Stimulated activated CD8-positive, alpha-beta memory T cell treated with anti-CD3 and anti-CD28 coated beads, Interleukin-7, amount 100 ng/mL, for 1 hour (primary cell): ENCODE measurements at places on chromosomes 13 and 19.
A peak's percentile ranks its signal among the peaks of the same experiment; 100 is the strongest.

- no peak for DNase-seq
Observed at GRCh38 chr13:106246242-106246641, 289.2 kb downstream of the EFNB2 start.

GRCh38 chr13:111541752-111542529 lies 221.5 kb downstream of the TEX29 start:
- no peak for DNase-seq

DNA sequence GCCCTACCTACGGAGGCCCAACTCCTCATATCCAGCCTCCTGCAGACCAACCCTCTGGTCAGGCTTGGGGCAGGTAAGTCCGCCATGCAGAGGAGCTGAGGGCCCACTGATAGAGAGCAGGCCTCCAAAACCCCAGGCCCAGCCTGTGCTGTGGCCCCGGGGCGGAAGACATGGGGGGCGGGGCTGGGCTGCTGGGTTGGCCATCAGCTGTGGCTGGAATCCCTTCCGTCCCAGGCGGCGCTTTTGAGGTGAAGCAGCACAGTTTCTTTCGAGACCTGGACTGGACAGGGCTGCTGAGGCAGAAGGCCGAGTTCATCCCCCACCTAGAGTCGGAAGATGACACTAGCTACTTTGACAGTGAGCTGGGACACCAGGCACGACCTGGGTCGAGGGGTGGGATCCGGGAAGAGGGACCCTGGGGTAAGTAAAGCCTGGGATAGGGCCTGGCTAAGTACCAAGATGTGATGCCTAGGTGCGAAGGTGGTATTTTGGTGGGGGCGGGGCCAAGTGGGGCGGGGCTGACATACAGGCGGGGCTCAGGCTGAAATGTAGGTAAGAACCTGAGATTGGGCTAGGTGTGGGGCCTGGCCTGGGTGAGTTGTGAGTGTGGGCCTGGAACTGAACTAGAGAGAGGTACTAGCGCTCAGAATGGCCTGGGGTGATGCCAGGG lies 15.4 kb downstream of the DNASE2 start:
- no peak for DNase-seq

DNA sequence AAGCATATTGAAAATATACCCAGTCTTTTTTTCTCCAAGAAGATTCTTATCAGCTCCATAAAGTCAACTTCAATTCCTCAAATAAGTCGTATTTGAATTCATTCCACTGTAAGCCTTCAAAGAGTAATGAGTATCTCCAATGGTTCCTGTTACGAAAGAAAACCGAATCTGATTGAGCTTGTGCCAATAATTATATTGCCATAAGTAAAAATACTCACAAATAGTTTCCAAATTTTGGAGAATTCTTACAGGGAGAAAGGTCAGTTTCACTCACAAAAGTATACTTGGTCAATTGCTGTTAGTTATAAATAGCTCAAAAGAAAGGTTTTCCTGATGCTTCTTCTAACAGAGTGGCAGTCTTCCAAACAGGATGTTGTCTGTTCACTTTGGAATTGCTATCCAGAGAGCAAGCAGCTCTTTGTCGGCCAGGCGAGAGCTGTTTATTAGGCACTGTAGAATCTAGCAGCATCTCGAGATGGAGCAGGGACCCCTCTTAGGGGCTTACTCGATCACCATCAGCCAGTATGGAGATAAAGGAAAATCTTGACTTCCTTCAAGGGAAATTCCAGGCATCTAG lies 13.5 kb downstream of the ERICH4 start:
- no peak for DNase-seq

GRCh38 chr13:41722684-41723535 lies 238.0 kb downstream of the VWA8 start:
- no peak for DNase-seq

DNA sequence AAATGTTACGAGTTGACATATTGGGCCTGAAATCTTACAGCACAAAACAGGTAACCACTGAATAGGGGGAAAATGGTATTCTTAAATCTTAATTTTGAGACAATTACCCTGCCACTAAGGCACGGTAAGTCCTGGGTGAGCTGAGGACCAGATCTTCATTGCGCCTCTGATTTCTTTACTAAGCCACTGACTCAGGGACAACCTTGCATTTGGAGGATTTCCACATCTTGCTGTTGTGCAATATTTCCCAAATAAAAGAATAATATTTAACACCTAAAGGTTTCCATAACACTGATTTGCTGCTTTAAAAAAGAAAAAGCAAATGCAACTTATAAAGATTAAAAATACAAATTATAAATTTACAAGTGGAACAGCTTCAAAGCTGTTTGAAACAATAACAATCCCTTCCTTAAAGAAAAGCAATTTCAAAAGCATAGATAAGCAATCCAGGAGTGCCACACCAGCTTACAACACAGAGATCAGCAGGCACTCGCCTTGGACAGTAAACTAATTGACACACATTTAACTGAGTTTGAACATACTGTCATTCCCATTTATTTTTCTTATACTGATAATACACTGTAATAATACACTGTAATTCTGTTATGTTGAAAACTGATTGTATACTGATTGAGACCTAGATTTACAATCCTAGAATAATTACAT lies 79.6 kb upstream of the DOCK9 start:
- DNase-seq, result no peak

DNA sequence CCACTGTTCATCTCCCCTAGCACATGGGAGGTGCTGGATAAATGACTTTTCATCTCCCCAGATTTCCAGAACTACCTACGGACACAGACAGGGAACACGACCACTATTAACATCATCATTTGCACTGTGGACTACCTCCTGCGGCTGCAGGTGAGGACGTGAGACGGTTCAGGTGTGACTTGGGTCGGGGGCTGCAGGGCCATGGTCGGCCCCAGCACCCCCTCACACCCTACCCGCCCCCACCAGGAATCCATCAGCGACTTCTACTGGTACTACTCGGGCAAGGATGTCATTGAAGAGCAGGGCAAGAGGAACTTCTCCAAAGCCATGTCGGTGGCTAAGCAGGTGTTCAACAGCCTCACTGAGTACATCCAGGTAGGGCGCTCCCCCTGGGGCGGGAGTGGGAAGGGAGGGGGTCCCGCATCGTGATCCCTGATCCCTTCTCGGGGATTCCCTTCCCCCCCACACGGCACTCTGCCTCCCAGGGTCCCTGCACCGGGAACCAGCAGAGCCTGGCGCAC lies 74.4 kb downstream of the MAP4K1 start:
- DNase-seq, result no peak

GRCh38 chr19:47176071-47176626 lies 45.5 kb downstream of the SAE1 start:
- DNase-seq, result no peak

GRCh38 chr13:53121131-53121773 lies 92.6 kb downstream of the OLFM4 start:
- no peak for DNase-seq

DNA sequence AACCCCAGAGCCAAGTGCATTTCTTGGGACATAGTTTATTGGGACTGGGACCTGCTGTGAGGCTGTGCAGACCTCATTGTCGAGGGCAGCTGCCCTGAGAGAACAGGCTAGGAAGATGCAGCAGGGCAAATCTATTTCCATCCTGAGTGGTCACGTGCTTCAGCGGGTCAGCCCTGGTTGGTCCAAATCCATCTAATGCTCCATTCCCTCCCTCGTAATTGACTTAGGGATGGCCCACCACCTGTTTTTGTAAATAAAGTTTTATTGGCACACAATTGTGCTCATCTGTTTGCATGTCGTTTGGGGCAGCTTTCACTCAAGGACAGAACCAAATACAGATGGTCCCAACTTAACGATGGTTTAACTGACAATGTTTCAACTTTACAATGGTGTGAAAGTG lies 75.5 kb upstream of the ADGRE5 start:
- DNase-seq, result no peak

DNA sequence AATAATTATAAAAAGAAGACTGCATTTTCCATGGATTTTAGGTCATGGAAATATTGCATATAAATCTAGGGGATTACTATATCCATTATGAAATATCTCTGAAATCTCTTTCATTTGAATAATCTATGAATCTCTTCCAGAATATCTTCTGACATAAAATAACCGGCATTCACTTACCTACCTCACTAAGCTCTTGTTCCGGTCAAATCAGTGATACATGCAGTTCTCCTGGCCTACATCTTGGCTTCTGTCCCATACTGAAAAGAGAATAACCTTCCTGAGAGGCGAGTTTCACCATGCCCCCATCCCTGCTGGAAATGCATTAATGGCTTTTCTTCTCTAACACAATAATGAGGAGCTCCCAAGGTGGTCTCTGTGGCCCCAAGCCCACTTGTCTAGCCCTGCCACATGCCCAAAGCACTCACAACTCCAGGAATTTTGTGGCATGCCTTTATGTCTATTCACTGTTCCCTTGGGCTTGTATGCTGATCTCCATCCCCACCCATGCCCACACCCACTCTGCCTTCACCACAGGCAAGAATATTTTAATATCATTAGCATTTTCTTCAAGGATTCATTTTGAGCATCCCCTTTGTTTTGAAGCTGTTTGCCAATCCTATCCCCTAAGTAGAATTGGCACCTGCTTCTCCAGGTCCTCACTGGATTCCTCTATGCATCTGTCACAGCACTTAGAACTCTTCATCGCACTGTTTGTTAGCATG lies 401.6 kb downstream of the COG6 start:
- DNase-seq, result no peak

- DNase-seq, result no peak
Observed at GRCh38 chr19:35977446-35978222, 17.4 kb upstream of the SDHAF1 start.

DNA sequence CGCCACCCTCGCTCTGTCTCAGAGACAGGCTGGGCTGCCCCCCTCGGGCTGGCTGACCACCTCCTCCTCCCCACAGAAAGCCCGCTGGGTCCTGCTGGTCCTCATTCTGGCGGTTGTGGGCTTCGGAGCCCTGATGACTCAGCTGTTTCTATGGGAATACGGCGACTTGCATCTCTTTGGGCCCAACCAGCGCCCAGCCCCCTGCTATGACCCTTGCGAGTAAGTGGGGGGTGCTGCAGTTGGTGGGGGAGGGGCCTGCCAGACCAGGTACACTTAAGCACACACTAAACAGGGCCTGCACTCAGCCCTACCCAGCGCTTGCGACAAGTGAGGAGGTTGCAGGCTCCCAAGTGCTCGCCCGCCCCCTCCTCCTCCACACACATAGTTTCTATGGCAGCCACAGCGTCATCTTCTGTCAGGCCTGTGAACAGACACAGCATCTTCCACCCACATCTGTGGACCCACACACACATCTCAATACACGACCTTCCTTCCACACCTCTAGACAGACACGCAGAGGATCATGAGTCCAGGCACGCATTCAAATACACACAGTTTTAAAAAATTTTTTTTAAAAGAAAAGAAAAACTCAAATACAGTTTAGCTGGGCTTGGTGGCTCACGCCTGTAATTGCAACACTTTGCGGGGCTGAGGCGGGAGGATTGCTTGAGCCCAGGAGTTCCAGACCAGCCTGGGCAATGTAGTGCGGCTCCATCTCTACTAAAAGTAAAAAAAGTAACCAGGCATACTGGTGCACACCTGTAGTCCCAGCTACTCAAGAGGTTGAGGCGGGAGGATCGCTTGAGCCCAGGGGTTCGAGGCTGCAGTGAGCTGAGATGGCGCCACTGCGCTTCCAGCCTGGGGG lies 18.4 kb downstream of the PLD3 start:
- DNase-seq, result no peak

DNA sequence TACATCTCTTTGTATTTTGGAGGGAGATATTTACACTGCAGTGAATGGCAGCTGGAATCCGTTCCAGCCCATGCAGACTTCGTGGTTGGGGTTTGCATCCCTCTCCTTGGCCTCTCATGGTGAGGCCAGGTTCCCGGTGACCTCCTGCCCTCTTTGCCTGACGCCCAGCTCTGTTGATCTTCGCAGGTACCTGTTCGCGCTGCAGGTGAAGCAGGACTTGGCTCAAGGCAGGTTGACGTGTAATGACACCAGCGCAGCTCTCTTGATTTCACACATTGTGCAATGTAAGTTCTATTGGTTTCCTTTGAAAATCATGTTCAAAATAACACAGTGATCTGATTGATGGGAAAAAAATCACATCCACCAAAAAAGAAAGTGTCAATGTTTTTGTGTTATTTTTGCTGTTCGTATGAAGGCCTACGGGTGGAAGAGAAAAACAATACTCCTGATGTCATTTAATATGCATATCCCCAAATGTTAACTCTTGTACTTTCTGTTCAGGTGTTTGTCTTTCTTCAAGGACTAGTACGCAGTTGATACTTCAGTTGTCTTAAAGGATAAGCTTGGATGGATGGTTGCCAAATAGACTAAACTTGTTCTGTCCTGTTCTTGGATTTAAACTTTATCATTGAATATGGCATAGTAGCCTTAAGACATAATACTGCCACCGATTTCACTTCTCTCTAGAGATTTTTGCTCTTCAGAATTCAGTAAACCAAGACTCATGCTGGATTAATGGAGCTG lies 199.1 kb downstream of the STK24 start:
- no peak for DNase-seq

- no peak for DNase-seq
Observed at GRCh38 chr13:76968041-76968440, 19.7 kb downstream of the ACOD1 start.

GRCh38 chr13:100573121-100573520 lies 15.5 kb downstream of the GGACT start:
- peak; percentile 67 for DNase-seq

- no peak for DNase-seq
Observed at GRCh38 chr13:47119575-47120235, 222.9 kb upstream of the HTR2A start.

GRCh38 chr19:19661675-19662251 lies 1.7 kb downstream of the ATP13A1 start:
- no peak for DNase-seq

- no peak for DNase-seq
Observed at GRCh38 chr13:72145383-72145782, 278.4 kb upstream of the DACH1 start.

GRCh38 chr13:37453246-37453645 lies 145.3 kb downstream of the POSTN start:
- no peak for DNase-seq

- no peak for DNase-seq
Observed at GRCh38 chr13:30800107-30800506, 64.8 kb downstream of the ALOX5AP start.

- DNase-seq, result no peak
Observed at GRCh38 chr19:1856345-1856697, 7.1 kb downstream of the KLF16 start.

DNA sequence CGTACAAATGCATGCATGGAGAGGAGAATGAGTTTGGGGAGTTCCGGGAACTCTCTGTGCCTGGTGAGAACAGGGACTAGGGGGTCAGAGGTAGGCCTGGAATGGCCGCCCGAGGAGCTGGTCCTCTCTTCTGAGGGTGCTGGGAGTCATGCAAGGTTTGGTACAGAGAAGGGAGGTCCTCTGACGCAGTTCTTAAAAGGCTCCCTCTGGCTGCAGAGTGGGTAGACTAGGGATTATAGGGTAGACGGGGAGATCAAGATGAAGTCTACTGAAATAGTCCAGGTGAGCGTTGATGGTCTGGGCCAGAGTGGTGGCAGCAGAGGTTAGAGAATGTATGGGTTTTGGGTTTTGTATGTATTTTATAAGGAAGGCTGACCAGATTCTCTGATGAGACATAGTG lies 796 bp downstream of the ZNF304 start:
- DNase-seq, result no peak

- no peak for DNase-seq
Observed at GRCh38 chr13:93765062-93765461, 538.5 kb downstream of the GPC6 start.

DNA sequence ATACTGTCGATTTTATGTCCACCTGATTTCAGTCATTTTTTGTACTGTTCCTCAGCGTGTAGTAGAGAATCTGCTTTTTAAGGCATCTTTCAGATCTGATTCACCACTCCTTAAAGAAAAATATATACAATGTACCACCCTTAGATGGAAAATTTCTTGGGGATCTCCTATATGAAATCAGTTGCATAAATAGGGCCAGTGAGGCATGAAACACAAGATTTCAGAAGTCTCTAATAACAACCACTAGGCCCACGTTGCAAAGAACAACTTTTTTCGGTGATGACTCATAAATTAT lies 1.4 kb downstream of the USP12 start:
- DNase-seq, result no peak
